Fibroblast of skin of right quadriceps (primary cell): ENCODE measurements at places on chromosomes 6 and 20.

GRCh38 chr20:46512943-46513844 is at the start of gene ZNF334:
Gene ZNF334 (minus strand): TSS chr20:46513559. CDS start chr20:46512102, 1,457 bp downstream.
- DNase-seq: peak; percentile 62

DNA sequence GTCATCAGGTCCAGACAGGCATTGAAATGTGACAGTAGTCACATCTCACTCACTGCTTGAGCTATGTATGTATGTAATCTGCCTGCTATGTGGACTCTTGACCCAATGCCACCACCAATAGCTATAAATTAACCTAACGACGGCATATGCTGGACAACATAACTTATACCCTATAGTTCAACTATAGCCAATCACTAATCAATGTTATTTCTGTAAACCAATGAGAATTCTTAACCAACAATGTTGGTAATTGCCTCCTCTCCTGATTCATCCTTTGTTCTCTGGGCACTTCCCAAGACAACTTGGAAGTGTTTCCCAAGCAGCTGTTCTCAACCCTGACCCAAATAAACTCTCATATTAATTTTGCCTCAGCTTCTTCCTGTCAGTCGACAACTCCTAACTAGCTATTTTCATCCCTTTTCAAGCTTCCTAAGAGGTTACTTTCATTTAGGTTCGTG is 24.1 kb upstream of the SERPINB1 start:
- peak; percentile 48 for DNase-seq

DNA sequence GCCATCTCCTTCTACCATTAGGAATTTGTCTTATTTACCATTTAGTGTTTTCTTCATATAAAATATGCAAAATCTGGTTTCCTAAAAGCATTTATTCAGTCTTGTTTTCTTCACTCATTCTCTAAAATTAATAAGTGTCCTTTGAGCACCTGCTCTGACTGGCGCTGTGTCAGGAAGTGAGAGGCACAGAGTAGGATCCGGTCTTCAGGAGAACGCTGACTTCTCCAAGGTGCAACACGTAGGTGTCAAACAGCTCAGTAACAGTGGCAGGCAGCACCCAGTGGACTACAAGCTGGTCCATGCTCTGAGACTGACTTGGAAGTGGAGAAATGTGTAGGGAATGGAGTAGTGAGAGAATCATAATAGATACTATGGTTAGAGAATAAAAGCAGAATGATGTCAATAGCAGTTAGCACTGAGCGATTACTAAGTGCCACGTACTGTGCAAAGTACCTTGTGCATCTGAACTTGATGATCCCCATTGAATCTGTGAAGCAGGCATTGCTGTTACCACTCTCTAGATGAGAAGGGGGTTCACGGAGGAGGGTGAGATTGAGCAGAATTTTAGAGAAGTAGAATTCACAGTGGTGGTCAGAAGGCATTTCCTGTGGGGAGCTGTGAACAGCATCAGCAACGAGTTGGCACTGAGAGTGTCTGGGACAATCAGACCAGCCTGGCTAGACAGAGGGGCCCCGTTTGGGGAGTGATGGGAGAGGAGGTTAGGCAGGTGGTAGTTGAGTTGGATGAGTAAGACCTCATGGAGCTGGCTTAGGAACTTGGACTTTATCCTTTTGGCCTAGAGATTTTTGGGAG is 569.8 kb downstream of the QKI start:
- peak; percentile 20 for DNase-seq

DNA sequence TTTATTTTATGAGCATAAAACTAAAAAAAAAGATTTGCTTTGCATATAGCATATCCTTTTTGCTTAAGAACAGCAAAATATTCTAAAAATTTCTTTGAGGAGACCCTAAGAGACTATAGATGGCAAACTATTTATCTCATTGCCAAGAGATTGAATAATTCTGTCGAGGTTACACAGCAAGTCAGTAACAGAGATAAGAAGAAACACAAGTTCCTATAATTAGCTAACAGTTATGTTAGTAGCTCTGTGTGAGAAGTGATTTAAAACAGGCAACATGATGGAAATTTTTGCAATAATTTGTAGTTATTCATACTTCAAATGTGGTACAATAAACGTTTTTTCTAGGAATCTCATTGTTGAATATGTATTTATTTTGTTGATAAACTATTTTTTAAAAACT is 9.1 kb downstream of the LAMA2 start:
- no peak for DNase-seq

DNA sequence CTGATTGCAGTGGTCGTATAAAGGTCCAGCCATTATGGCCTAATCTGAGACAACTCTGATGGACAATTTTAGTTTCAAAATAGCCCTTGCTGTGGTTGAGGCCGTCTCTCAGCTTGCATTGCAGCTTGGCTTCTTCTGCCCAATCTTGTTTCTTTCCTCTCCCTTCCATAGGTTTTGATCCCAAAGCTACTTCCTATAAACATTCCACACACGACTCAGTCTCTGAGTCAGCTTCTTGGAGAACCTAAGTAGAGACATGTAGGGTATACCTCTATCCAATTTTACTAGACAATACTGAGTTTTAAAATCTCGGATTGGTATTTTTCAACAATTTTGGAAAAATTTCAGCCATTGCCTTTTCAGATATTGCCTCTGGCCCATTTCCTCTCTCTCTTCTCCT is 13.4 kb downstream of the IYD start:
- DNase-seq: peak; percentile 65

- no peak for DNase-seq
These were observed 270.4 kb downstream of the TFAP2C start for GRCh38 chr20:56899506-56899905.

GRCh38 chr20:19024296-19025035 is 188.0 kb upstream of the SLC24A3 start:
- DNase-seq: no peak

DNA sequence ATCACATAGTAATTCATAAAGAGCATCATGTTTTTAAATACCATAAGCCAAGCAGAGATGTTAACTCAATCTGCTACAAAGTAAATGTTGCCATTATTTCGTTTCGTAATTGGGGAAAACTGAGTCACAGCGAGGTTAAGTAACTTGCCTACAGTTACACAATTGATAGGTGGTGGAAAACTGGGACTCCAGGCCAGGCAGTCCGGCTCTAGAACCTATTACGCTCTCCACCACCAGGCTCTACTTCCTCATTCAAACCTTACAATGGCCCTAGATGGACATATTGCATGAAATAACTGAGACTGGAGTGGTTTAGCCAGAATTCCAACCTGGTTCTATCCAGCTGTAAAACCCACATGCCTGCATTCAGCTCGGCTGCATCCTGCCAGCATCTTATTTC is 58.2 kb downstream of the LINC00237 start:
- no peak for DNase-seq

GRCh38 chr20:36482044-36482473 is 59.3 kb upstream of the MYL9 start:
- no peak for DNase-seq

DNA sequence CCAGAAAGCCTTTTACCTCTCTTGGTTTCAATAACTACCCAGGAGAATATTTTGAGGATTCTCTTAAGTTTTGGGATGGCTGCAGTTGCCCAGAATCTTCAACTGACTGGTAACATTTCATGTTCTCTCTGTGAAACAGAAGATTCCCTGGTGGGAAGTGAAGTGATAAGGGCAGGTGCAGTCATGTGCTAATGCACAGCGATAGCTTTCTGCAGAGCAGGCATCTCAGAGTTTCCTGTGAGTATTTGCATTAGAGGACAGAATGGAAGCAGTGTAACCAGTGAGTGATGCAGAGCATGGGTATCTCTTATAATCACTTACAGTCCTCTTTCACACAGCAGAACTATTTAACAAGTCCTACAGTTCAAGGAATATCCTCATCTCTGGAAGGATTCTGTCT is 76.1 kb downstream of the HCRTR2 start:
- DNase-seq: no peak

DNA sequence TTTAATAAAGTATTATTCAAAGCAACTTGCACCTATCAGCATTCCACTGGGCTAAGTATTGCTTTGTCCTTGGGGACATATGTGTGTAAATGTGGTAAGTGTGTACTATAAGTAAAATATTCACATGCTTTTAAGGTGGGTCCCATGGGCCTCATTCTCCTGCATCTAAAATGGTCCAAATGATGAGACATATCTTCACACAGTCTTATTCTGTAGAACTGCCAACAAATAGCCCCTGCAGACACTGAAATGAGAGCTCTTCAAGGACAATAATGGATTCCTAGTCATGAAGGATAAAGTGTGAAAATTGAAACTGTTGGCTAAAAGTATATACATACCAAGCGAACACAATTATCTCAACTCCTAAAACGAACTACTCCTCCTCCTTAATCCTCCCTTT is 81.8 kb downstream of the SMLR1 start:
- no peak for DNase-seq

DNA sequence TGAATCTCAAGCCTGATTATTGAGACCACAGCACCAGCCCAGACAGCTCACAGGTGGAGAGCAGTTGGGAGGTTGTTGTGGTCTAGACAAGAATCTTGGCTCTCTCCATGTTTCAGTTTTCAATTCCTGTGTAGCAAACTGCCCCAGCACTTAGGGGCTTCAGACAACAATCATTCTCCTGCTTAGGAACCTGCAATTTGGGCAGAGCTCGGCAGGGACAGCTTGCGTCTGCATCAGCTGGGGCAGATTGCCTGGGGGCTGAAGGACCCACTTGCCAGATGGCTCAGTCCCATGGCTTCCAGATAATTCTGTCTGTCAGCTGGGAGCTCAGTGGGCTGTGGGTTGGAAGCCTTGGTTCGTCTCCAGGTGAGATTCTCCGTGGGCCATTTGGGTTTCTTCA is 6.9 kb downstream of the TGM6 start:
- DNase-seq: no peak

GRCh38 chr6:142871910-142872331 is 73.1 kb downstream of the HIVEP2 start:
- DNase-seq: peak; percentile 85

GRCh38 chr20:63565699-63566335 is 8.2 kb downstream of the HELZ2 start:
- no peak for DNase-seq

- DNase-seq: peak; percentile 88
These were observed 127.2 kb upstream of the SUPT3H start for GRCh38 chr6:45504947-45505346.

DNA sequence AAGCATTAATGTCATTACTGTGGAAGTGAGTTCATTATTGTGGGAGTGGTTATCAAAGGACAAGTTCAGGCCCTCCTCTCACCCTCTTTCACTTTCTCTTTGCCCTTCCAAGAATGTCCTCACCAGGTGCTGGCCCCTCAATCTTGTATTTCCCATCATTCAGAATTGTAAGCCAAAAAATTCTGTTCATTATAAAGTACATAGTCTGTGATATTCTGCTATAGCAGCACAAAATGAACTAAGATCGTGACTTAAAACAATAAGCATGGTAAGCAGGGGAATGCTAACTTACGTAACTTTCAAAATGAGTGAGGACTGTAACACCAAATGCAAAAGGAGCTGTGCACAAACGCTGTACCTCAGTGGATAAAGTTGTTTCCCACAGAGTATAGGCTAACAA is 515.7 kb upstream of the BTBD3 start:
- no peak for DNase-seq

- no peak for DNase-seq
These were observed 8.3 kb upstream of the ZDHHC14 start for GRCh38 chr6:157372501-157373280.
